Heart right ventricle (tissue), 16 donors: ENCODE measurements at places on chromosomes 16 and 17. TPM values are rescaled to one million over a fixed set of nuclear protein-coding genes. Genes with fewer than 3 reads are reported as not detected.

- peak; percentile 62 for DNase-seq
- no peak overlapping the region for H3K27ac ChIP-seq
- no peak overlapping the region for H3K4me3 ChIP-seq
- H3K36me3 ChIP-seq: peaks cover 15% of the 10 kb centered on the region
Measured at GRCh38 chr16:57084257-57084770, 8.1 kb upstream of the CPNE2 start.

- no peak overlapping the region for H3K4me3 ChIP-seq
- DNase-seq: no peak
- H3K27ac ChIP-seq: no peak overlapping the region
- no peaks in the 10 kb centered on the region for H3K4me1 ChIP-seq
- H3K36me3 ChIP-seq: no peaks in the 10 kb centered on the region
- H3K27me3 ChIP-seq: no peaks in the 10 kb centered on the region
Measured at GRCh38 chr17:35866341-35866950, 2.2 kb downstream of the HEATR9 start.

GRCh38 chr16:88983165-88983564, 6.2 kb upstream of the CBFA2T3 start:
- H3K4me1 ChIP-seq: no peaks in the 10 kb centered on the region
- H3K36me3 ChIP-seq: no peaks in the 10 kb centered on the region
- no peak overlapping the region for H3K4me3 ChIP-seq
- no peak overlapping the region for H3K27ac ChIP-seq
- peaks cover 32% of the 10 kb centered on the region for H3K27me3 ChIP-seq

DNA sequence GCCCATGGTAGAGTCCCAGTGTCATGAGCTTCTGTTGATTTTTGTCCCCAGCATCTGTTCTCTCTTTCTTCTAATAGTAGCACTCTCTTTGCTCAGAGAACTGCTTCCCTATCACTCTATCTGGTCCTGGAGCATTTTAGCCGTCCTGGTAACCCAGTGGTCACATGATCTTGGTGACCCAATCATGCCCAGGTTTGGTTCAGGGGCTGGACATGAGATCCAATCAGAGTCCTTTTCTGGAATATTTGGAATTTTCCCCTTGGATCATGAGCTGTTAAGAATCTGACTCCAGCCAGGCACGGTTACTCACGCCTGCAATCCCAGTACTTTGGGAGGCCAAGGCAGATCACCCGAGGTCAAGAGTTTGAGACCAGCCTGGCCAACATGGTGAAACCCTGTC, 197.0 kb downstream of the RAB11FIP4 start:
- no peak overlapping the region for H3K27ac ChIP-seq
- H3K4me3 ChIP-seq: no peak overlapping the region
- H3K4me1 ChIP-seq: peaks cover 8% of the 10 kb centered on the region
- H3K36me3 ChIP-seq: no peaks in the 10 kb centered on the region
- DNase-seq: no peak

Gene NDUFB10
- 738 TPM for total RNA-seq
